NCI-H526 (cell line): ENCODE measurements at places on chromosomes 5 and 9.

GRCh38 chr5:112534067-112534583 lies 115.0 kb upstream of the EPB41L4A start:
- DNase-seq, result peak; percentile 8

DNA sequence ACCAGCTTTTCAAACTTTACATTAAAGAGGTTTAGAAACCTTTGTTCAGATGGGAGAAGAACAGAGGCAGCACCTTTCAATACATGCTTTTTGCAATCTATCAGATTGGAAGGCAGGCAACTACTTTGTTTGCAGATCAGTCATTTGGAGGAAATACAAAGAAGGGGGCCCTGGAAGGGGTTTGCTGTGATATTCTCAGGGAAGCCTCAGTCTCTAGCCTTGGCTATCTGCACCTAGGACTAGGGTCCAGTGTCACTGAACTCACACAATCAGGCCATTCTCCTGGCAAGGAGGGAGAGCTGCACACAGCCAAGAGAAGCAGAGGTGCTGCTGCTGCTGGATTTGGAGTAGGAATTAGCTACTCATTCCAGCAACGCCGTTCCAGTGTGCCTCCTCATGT lies 79.5 kb downstream of the CRB2 start:
- DNase-seq, result no peak

GRCh38 chr5:177434437-177434836 lies 8.0 kb downstream of the GRK6 start:
- DNase-seq, result no peak

- no peak for DNase-seq
Observed at GRCh38 chr5:163888366-163888765, 382.9 kb downstream of the MAT2B start.

DNA sequence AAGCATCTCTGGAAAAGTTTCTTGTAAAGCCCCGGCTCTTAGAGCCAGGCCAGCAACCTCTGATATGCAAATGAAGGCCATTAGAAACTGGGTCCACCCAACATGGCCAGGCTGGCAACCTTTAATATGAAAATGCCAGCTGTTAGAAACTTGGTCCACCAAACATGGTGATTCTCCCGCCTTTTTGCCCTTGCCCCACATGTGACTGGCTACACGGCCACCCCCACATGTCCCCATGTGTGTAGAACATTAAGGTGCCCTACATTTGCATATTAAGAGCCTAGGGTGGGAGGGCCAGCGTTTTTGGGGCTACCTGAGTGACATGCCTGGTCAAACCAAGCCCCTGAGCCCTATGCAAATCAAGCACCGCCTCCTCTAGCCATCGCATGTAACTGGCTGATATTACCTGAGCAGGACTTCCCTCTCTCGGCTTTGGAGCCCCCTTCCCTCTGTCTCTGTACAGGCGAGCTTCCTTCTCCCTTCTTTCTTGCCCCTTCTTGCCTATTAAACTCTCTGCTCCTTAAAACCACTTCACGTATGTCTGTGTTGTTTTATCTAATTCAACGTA lies 39.0 kb downstream of the S100Z start:
- no peak for DNase-seq

DNA sequence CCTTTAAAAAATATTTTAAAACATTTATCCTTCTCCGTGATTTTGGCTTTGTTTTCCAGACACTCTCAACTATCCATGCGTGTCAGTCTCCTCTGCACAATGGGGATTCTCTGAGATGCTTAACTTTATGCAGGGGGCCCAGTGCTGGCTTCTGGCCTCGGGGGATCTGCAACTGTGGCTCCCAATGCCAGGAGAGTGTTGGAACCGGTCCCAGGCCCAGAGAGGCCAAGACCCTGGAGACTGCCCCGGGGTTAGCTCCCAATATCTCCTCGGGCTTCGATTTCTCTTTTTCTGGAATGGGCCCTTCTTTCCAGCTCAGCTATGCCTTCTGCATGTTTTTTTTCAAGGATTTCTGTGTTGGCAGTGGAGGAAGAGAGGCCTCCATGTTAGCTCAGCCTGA lies 20.1 kb upstream of the SARDH start:
- DNase-seq, result no peak

DNA sequence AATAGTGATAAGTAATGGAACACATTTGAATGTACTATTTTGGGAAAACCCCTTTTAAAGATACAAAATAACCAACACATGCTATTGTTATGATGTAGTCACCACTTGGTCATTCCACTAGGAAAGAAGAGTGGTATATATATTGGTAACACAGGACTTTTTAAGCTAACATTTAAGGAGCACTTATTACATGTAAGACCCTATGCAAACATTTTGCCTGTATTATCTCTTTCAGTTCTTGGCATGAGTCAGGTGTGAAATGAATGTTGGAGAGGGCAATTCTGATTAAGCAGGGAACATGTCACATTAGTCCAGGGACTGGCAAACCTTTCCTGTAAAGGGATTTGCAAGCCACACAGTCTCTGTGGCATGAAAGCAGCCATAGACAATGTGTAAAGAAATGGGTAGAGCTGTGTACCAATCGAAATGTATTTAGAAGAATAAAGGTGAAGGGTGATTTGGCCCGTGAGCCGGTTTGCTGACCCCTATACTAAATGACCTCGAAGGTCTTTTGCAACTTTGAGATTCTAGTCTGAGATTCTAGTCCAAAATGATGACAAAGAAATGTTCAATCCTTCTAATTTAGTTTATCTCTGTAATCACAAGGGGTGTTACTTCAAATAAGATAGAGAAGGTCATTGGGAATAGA lies 15.3 kb downstream of the ABLIM3 start:
- DNase-seq, result no peak

GRCh38 chr5:146765089-146765832 lies 113.3 kb downstream of the PPP2R2B start:
- no peak for DNase-seq

GRCh38 chr9:36840898-36841536 lies 193.1 kb downstream of the PAX5 start:
- DNase-seq, result no peak

GRCh38 chr9:70427161-70427945 lies 12.9 kb upstream of the KLF9 start:
- DNase-seq, result no peak

GRCh38 chr5:106974272-106974671 lies 696.5 kb downstream of the EFNA5 start:
- no peak for DNase-seq
